ENCODE measurements at places on chromosomes 5 and 9.

- no peak for DNase-seq
Observed at GRCh38 chr9:131704988-131705387, 34.9 kb downstream of the RAPGEF1 start.

- no peak for DNase-seq
Observed at GRCh38 chr5:175635854-175636584, 21.9 kb upstream of the HRH2 start.

DNA sequence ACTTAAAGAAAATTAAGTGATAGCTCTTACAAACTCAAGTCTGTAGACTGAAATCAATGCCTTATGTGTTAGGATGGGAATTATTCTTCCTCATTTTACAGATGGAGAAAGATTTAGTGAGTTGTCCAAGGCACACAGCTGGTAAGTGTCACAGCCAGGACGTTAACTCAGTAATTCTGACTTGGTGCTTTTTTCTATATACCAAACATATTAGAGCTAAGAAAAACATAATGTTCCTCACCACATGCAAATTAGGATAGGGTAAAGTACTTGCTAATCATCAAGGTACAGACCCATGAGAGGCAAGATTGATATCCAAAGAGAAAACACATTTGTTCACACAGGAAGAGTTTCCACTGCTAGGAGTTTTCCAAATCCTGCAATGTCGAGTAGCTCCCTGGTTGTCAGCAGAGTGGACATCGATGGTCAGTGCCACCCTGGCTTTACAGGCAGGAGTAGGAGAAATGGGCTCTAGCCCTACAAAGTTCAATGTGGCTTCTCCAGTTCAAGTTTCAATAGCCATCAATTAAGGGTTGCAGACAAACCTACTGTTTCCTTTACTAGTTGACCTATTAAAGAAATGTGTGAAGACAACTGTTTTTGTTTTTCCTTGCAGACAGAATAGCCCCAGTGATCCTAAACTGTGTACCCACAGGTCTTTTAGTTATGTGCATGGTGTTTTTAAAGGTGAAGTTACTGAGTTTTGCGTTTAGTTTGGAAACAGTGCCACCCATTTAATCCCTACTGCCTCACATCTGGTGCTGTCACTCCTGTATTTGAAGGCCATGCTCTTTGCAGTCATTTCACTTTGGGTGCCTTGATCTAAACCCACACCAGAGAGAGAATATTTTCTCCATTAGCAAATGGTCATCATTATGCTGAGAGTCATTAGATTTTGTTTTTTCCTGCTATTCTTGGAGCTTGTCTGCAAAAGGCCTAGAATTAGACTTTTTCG lies 460.8 kb upstream of the SMARCA2 start:
- DNase-seq = no peak

DNA sequence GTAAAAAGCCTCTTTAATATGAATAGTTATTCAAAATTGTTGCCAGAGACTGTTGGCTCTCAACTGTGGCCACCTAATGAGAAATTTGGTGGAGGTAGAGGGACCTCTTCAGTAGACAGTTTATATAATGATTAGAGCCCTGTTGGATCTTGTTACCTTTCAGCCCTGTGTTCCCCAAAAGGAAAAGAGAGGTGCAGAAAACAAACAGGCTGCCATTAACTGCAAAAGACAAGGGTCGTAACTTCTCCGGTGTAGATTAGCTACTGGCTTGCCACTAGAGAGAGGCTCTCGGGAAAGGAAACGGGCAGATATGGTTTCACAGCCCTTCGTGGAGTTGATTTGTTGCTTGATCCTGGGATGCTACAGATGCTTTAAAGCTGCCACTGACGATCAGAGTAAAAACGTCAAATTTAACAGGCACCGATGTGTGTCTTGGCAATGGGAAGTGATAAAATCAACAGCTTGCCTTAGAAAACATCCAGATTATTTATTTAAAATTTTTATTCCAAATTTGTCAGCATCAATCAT lies 7.8 kb downstream of the FST start:
- DNase-seq = no peak

DNA sequence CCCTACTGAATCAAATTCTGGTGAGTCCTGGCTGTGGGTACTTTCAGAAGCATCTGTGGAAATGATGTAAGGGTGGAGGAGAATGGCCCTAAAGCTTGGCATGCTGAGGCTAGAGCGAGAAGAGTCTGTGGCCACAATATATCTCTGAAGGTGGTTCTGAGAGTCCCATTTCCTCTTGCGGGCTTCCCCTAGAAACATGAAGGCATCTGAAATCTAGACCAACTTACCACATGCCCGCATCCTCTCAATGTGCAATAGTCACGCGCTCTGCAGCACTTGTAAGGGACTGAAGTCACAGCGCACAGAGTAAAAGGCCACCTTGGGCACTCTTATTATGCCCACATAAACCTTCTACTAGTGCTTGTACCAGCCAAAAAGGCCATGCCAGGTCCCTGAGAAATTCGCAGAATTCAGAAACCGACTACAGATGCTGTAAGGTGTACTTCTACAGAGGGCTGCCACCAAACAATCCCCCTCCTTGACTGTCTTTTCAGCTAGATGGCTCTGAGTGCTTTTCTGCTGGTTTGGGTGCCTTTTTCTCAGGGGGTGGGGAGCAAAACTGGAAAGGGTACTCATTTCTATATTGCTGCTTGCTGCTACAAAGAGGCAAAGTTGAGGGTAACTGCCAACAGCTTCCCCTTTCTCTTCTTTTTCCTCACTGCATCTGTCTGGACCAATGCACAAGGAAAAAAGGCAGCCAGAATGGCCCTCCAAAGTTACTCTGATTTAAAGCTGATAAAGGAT lies 107.3 kb downstream of the ZDHHC21 start:
- no peak for DNase-seq

- DNase-seq = no peak
Observed at GRCh38 chr5:172616730-172617129, 24.3 kb upstream of the NEURL1B start.

GRCh38 chr5:178740181-178740557 lies 9.7 kb upstream of the ZNF354A start:
- no peak for DNase-seq

GRCh38 chr5:6342689-6343315 lies 35.5 kb downstream of the MED10 start:
- no peak for DNase-seq

DNA sequence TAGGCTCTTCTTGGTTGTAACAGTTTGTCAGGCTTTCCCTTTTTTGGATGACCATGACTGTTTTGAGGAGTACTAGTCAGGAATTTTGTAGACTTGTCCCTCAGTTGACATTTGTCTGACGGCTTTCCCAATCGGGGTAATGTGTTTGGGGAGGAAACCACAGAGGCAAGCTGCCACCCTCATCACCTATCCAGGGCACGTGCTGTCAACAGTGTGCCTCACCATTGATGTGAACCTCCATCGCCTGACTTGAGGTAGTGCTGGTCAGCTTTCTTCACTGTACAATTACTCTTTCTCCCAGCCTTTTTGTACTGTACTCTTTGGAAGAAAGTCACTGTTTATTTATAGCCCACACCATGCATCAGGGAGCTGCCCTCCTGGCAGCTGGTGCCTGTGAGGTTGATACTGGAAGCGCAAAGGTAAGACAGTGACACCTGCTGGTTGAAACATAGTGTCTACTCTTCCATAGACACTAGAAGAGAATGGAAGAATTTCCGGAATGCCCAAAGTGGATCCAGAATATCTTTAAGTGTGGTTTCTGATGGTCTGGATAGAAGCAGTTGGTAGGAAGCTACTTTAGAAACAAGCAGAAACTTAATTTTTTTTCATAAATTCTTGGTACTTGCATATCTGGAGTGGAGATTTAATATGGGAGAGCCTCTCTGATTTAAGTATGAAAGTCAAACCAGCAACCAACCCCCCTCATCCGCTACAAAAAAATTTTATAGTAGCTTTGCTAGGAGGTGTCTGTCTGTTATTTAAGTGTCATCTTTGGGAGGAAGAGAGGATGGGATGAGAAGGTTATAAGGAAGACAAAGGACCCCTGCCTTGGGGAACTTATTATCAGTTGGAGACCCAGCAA lies 69.3 kb downstream of the SNX30 start:
- peak; percentile 72 for DNase-seq

- no peak for DNase-seq
Observed at GRCh38 chr9:113533335-113534225, 70.1 kb downstream of the RGS3 start.

GRCh38 chr9:35490910-35491465 lies 1.1 kb downstream of the RUSC2 start:
- no peak for DNase-seq

GRCh38 chr5:122398016-122398415 lies 86.0 kb downstream of the SNCAIP start:
- DNase-seq = no peak

DNA sequence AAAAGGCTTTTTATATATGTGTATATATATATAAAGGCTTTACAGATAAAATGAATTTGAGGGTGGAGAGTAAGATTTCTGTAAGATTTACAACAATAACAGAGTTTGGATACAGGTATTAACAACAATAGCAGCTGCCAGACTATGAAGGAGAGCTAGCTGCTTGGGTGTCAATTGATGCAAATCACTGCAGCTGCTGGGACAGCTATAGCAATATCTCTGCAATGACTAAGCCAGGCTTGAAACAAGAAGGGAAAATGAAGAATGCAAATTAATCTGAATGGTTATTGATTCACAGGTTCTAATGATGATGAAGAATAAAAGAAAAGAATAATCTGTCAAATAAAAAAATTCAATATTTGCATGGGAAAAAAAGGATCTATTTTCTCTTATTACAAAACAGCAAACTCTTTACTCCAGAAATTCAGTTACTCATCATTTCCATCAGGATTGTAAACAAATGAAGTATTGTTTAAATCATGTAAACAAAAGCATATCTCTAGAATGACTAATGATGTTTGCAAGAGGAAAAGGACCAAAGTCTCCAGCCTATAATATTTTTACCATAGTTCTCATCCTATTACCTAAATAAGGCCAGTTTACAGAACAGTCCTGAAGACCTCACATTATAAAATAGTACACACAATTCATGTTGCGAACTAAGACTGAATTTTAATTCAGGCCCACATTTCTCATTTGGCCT lies 219.0 kb downstream of the HTR1A start:
- DNase-seq = no peak

DNA sequence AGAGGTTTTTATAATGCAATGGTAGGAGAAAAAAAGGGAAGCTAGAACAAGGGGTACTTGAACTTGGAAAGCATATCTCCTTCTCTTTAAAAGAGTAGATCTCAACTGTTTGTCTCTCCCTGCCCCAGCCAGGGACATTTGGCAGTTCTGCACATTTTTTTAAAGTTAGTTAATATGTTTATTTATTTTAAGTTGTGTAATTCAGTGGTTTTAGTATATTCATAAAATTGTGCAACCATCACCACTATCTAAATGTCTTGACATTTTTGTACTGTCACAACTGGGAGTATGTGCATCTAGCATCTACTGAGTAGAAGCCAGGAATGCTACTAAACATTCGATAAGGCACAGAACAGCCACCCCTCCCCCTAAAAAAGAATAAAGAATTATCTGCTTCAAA lies 103.5 kb upstream of the DPYSL3 start:
- no peak for DNase-seq

- DNase-seq = no peak
Observed at GRCh38 chr5:154860123-154860522, 1.7 kb downstream of the CNOT8 start.

DNA sequence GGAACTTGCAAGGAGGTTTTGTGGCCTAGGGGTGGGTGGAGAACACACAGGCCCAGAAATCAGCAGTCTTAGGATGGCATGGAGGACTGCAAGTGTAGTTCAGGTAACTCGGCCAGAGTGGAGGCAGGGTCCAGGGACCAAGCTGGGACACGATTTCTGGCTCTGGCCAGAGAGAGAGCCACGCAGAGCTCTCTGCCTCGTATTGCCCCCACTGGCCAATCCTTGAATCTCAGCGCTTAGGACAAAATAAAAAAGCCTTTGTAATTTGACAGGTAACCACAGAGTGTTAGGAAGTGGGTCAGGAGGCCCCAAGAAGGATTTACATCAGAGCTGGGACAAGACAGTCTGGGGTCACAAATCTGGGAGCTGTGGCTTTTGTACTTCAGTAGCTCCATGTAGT lies 11.7 kb downstream of the MAP3K1 start:
- no peak for DNase-seq

GRCh38 chr9:21813575-21814473 lies 11.4 kb downstream of the MTAP start:
- peak; percentile 31 for DNase-seq

DNA sequence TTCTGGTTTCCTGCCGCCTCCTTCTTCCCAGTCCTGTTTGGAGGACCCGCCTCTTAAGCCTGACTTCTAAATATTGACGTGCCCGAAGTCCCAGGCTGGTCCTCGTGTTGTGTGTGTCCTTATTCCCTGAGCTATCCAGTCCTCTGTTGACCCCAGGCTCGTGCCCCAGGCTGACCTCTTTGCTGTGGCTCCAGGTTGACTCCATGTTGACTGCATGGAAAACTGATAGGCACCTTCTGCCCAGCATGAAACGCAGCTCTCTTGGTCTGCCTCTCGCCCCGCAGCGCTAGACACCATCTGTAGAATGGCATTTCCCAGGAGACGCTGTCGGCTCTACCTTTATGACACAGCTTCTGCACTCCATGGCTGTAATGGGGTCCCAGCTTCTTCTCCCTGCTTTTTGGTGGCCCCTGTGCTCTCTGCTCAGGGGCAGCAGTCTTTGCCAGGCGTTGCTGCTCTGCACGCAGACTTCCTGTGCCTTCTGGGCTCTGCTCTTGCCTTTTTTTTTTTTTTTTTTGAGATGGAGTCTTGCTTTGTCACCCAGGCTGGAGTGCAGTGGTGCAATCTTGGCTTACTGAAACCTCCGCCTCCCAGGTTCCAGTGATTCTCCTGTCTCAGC lies 28.4 kb downstream of the EHMT1 start:
- DNase-seq = peak; percentile 84

GRCh38 chr5:140413230-140413629 lies 11.6 kb downstream of the ANKHD1 start:
- no peak for DNase-seq

DNA sequence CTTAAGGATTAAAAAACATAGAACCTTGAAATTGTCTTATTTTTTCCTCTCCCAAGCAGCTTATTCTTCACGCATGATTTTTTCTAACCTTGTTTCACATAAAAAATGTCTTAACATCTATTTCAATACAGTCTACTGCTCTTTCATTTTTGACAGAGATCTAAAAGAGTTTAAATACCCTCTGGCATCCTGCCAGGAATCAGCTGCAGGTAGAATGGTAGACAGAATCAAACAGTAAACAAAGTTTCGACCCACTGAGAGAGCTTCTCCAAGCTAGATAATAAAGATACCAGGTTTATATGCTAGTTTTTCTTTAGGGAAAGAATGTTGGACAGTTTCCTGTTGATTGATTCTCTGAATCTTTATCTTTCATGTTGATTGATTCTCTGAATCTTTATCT lies 555.8 kb upstream of the CDH9 start:
- no peak for DNase-seq

GRCh38 chr9:504921-505740 lies 290.5 kb downstream of the DOCK8 start:
- no peak for DNase-seq

- no peak for DNase-seq
Observed at GRCh38 chr9:33227008-33227398, 13.0 kb upstream of the SPINK4 start.

- no peak for DNase-seq
Observed at GRCh38 chr5:5017827-5018577, 122.1 kb upstream of the ADAMTS16 start.

GRCh38 chr5:113806904-113807303 lies 293.4 kb downstream of the YTHDC2 start:
- no peak for DNase-seq

- DNase-seq = no peak
Observed at GRCh38 chr9:36251428-36251827, 6.8 kb downstream of the GNE start.
